Activated T-helper 1 cell treated with anti-CD3 and anti-CD28 coated beads, Interleukin-12 subunit alpha, Interleukin-12 subunit beta, Interleukin-2, Interleukin-4 antibody, amounts not matched to agents 30 ng/mL and 10 ng/mL and 1 ng/mL, durations not matched to agents 14 hours and 24 hours and 36 hours (primary cell): ENCODE measurements at places on chromosomes 11 and 22.
A peak's percentile ranks its signal among the peaks of the same experiment; 100 is the strongest.

DNA sequence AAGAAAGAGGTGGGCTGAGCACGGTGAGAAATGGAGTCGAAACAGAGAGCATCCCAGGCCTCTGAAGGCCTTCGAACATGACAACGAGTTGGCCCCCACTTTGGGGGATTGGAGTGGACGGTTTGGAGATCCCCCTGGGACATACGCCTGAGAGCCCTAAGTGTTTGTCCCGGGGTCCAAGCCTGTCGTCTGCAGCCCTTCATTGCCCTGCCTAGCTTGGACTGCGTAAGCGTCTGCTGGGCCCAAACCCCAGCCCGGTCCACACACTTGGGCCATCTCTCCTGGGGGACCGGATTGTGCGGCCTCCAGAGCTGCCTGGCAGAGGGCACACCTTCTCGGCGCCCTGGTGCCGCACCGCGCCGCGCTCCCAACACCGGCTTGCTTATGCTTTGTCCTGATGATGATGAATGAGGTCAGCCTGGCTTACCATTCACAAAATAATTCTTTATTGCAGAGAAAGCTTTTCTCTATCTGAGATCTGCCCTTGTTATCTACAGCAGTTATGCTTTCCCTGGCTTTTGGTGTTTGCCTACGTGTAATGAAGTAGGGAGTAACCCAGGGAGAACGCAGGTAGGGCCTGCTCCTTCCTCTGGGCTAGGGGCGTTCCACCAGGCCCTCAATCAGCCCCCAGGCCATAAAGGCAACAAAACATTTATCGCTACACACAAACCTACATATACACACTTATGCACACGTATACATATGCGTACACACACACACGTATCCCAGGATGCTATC is 85.9 kb upstream of the PPARA start:
- DNase-seq, result no peak

GRCh38 chr11:120805960-120806555 is 217.8 kb upstream of the TBCEL start:
- no peak for DNase-seq

DNA sequence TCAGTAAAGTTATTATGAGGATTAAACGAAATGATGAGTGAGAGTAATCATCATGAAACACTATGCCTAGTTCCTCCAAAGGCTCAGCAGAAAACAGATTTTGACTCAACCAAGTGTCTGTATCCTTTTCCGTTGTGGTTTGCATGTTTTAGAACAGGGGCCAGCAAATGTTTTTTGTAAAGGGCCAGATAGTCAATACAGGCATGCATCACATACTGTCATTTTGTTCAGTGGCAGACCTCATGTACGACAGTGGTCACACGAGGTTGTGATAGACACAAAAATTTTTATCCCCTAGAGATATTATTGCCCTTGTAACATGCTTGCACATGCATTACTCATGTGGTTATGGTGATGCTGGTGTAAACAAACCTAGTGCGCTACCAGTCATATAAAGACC is 81.9 kb upstream of the SLC25A18 start:
- no peak for DNase-seq

DNA sequence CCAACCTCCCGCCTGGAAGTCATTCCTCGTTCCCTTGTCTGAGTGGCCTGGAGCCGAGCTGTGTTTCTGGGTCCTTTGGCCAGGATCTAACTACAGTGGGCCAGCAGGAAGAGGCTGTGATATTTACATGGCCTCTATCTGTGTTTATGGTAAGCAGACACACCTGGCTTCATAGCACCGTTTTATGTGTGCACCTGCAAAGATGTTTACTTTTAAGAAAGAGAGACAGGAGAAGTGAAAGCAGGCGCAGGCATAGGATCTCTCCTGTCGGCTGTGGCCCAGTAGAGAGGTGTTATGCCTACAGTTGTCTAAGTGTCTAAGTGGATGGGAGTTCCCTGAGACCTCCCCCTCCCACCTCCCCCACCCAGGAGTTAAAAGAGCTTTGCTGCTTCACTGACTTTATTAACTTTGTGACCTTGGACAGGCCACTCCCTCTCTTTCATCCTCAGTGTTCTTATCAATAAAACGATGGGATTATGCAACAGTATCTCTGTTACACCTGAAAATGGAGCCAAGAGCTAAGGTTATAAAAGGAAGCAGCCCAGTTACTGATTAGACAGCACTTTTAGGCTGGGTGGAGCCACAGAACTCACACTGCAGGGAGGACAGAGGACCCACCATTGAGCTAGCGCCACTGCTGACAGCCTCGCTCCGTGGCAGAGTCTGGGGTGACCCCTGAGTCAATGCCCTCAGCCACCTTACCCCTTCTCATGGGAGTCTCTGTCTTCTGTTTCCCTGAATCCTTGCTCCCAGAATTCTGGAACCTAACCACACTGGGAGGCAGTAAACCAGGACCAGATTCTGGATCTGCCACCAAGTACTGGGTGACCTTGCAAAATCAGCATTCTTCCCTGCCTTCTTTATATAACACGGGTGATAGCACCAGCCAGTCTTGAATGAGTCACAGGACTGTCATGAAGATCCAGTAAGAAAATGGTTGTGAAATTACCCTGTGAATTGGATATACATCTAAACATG is 22.0 kb downstream of the ST14 start:
- no peak for DNase-seq

DNA sequence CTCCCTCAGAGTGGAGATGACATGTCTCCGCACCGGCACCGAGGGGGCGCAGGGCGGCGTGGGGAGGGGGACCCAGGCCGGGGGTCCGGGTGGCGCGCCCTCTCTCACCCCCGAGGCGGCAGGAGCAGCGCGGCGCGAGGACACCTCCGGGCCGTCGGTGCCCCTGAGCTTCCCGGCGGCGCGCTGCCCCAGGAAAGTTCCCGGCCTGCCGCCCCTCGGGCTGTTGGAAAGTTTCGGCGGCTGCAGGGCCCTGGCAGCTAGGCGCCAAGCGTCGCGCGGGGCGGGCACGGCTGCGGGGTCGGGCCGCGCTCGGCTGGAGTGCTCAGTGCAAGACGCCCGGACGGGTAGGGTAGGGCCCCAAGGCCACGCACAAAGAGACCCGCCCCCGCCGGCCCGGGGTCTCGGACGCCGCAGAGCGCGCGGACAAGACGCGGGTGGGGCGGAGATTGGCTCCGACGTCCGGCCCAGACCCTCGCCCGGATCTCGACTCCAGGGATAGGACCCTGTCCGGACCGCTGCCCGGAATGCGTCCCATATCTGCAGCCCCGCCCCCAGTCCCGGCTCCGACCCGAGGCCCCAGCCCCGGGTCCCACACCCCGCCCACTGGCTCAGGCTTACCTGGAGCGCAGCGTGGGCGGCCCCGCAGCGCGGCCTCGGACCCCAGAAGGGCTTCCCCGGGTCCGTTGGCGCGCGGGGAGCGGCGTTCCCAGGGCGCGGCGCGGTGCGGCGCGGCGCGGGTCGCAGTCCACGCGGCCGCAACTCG is 471 bp downstream of the ARVCF start:
- DNase-seq, result peak; percentile 9

DNA sequence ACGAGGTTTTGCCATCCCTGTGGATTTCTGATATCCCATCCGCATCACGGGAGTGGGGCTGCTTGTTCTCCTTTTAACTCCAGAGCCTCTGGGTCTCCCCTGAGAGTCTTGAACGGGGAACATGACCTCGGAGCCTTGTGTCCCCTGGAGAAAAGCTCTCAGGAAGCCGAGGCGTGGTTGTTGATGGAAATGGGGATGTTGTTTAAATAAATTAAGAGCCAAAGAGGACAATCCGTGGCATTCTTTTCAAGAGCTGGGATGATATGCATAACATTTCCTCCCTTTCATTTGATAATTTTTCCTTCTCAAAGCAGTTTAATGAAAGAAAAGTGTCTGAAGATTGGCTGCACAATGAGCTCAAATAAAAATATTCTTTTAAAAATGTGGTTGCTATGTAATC is 14.2 kb downstream of the TSPAN18 start:
- DNase-seq, result no peak

DNA sequence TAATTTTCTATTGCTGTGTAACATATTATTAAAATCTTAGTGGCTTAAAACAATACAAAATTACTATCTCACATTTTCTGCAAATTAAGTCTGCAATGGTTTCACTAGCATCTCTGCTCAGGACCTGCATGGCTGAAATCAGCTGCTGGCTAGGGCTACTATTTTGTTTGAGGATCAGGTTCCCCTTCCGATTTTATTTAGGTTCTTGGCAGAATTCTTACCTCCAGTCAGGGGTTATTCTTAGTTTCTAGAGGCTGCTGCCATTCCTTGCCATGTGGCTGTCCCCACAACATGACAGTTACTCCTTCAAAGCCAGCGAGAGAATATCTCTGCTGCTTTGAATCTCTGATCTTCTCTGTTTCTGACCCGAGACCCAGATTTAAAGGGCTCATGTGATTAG is 424.5 kb upstream of the ANO5 start:
- DNase-seq, result no peak

DNA sequence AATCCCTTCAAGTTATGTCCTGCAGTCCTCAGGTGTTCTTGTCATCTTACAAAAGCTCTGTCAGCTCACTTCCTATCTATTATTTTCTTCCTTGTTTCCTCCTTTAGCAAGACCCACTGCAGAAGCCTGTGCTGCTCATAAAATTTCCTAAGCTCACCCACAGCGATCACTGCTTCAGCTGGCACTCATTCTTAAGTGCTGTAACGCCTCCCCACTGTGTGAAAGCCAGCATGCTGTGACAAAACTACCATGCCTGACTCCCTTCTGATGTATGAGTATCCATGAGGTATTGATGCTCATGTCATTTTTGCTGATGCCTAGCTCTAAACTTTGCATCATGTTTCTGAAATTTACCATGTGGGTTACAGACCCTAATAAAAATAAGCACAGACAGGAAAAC is 41.5 kb upstream of the CNTN5 start:
- no peak for DNase-seq

GRCh38 chr22:35804421-35804820 is 86.7 kb downstream of the APOL5 start:
- no peak for DNase-seq
